ENCODE measurements at places on chromosomes 13 and 19. TPM values are rescaled to one million over a fixed set of nuclear protein-coding genes. Genes with fewer than 3 reads are reported as not detected.

DNA sequence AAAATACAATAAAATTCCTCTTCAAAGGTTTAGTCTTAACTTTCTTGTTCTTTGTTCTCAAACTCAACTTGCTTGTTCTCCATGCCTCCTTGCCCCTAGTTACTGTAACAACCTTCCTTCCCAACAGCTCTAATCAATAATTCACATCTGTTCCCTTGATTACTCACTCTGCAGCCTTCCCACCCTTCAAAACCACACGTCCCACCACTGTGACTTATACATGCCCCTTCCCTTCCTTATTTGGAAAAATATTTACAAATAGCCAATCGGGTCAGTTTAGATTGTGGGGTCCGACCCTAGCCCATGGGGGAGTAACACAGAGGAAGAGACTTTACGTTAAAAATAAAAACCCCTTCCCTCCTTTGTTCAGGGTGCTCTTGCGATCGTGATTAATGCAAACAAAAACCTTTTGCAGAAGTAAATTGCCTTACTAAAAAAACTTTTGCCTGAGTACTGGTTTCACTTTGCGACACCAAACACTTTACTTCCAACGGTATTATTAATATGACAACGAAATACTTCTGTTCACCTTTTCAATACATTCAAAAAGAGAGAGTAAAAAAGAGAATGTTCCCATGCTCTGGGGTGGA, 512 bp upstream of the ZNF93 start:
- DNase-seq = no peak

DNA sequence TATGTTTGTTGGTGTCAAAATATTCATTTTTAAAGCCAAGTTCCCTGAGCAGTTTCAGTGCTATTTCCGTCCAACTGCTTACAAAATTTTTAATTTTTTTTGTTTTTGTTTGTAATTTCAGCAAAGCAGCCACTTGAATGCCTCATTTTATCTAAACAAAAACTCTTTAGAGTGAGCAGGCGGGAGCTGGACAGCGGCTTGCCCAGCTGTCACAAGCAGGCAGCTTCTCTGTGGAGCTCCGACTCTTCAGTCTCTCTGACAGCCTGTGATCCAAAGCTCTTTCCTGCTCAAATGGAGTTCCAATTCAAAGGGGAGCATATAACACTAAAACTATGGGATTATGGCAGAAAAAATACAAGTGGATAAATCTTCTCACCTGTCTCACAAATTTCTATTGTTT, 618.3 kb upstream of the PCDH20 start:
- DNase-seq = no peak

- no peak for DNase-seq
Observed at GRCh38 chr13:44969551-44970484, 19.5 kb downstream of the NUFIP1 start.

GRCh38 chr13:23794267-23795161, 94.7 kb downstream of the MIPEP start:
- no peak for DNase-seq

DNA sequence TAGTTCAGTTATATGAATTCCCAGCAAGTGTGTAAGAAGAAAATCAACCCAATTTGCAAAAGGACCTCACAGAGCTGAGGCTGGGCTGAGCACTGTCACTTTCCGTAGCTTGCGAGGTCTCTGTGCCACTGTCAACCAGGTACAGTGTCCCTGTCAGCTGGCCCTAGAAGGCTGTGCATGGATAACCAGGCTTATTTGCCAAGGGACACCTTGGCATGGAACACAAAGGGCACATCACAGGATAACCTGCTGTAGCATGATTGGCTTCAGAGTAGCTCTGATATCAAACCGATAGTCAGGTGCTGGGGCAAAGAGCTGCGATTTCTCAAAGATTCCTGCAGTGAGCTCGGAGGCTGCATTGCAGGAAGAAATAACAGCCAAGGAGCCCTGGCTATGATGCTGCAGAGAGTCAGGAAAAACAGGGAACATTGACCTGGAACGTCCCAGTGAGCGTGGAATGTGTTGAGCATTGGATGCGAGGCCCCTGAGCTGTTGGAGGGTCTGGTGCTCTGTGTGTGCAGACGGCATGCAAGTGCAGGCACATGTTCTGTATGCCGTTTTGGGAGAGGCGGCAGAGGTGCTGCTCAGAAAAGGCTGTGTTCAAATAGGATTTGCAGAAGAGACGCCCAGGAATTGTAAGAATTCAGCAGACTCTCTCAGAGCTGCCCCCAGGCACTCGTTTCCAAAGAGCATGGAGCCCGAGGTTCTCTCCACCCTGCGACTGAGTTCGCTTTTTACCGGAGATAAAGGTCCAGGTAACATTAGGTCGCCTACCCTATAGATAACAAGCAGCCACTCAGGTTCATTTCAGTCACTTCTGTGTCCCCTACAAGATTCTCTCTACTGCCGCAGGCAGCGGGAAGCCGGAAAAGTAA, 213.5 kb upstream of the IRS2 start:
- DNase-seq = no peak

DNA sequence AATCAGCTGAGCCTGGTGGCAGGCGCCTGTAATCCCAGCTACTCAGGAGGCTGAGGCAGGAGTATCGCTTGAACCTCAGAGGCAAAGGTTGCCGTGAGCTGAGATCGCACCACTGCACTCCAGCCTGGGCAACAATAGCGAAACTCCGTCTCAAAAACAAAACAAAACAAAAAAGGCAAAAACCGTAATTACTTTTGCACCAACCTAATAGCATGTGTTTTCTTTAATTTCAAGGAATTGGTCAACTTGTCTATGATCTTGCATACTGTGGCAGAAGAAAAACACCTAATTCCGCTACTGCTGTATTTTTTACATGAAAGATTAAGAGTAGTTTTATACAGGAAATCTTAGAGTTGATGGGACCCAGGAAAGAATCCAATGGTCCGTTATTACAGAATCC, 241.2 kb downstream of the COL4A1 start:
- DNase-seq = no peak

DNA sequence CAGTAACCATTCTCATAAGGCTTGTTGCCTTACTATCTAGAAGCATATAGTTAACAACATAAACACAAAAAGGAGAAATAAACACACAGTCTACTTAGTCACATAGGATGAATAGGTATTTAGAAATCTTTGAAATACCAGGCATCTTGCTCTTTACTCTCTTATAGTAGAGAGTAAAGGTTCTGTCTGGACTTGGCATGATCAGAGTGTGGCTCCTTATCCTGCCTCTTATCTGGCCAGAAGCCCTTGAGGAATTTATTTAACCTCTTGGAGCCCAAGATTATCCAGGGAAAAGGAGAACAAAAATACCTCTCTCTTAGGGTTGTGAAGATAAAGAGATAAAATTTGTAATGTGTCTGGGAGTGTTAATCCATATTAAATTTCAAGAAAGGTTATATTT, 100.2 kb upstream of the MBNL2 start:
- no peak for DNase-seq

DNA sequence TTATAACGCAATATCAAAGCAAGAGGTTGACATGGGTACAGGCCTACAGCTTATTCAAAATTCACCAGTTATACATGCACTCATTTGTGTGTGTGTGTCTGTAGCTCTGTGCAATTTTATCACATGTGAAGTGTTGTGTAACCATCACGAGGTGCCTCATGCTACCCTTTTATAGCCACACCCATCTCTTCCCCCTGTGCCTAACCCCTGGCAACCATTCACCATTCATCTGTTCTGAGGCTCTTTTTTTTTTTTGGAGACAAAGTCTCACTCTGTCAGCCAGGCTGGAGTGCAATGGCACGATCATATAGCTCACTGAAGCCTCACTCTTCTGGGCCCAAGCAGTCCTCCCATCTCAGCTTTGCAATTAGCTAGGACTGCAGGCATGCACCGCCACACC, 78.4 kb downstream of the DPF1 start:
- DNase-seq = no peak

DNA sequence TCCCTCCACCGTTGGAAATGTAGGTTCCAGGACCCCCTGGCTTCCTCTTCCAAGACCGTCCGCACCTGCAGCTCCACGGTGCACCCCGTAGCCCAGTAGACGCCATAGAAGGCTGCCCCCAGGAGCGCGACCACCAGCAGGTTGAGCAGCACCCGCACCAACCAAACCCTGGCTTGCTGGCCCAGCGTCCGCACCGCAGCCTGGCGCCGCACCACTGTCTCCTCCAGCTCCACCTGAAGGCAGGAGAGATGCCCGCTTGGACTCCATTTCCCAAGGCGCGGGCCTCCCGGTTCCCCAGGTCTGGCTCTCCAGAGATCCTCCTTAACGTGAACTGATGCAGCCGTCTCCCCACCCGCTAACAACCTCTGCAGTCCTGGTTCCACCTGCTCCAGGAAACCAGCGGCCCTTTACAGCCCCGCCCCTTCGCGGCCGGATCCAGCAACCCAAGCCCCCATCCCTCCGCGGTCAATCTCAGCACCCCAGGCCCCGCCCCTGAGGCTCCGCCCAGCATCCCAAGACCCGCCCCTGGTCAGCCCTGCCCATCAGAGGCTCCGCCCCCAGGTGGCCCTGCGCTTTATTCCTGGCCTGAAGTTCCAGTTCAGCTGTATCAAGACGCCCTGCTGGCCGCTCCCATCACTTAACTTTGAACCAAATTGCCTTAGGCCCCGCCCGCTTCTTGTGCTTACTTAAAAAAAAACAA, 5.0 kb upstream of the LENG1 start:
- DNase-seq = no peak

DNA sequence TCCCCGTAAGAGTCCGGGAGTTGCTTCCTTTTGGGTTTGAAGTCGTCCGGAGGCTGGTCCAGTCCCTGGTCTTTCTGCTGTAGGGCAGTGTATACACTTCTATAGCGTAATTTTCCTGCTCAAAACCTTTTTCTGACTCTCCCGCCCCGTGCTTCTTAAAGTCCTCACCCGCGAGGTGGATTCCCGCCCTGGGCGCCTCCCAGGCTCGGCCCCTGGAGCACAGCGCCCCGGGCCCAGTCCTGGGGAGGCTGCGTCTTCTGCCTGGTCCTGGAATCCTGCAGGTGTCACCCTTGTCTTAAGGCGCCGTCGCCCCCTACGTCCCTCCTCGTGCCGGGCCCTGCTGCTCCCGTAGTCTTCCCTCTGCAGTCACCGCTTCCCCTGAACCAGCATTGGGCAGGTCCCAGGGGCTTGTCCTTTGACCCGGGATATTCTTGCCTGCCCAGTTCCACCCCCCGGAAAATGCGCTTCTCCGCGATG, 34.4 kb upstream of the ZNF808 start:
- DNase-seq = no peak

- DNase-seq = no peak
Observed at GRCh38 chr19:18218159-18218558, 8.1 kb downstream of the PDE4C start.

GRCh38 chr19:38985262-38985661, 9.7 kb upstream of the FBXO17 start:
- no peak for DNase-seq

DNA sequence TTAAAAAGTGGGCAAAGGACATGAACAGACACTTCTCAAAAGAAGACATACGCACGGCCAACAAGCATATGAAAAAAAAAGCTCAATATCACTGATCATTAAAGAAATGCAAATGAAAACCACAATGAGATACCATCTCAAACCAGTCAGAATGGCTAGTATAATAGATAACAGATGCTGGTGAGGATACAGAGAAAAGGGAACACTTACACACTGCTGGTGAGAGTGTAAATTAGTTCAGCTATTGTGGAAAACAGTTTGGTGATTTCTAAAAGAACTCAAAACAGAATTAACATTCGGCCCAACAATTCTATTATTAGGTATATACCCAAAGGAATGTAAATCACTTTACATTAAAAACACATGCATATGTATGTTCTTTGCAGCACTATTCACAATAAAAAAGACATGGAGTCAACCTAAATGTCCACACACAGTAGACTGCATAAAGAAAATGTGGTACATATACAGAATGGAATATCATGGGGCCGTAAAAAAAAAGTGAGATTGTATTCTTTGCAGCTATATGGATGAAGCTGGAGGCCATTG, 1569.0 kb downstream of the OLFM4 start:
- no peak for DNase-seq

- DNase-seq = no peak
Observed at GRCh38 chr13:24217601-24218281, 57.2 kb downstream of the SPATA13 start.

DNA sequence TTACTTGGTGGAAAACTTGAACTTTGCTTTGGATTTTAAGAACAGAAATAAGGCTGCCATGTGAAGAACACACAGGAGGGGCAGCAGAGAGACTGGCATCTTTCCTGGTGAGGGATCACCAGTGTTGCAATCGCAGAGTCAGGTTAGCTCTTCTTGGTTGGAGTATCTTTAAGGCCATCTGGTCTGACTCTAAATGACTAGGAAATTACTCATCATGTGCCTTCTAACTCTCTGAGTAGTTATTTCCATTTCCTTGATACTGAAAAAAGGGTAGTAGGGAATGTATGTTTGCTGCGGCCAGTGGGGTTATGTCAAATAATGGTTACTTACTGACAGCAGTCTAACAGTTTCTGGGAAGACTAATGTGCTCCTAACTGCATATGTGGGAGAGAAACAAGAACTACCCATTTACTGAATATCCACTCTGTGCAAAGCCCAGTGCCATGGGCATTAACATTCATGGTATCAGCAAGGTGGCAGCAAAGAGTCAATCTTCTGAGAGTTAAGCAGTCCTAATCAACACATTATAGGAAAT, 122.1 kb downstream of the COG6 start:
- no peak for DNase-seq

GRCh38 chr13:28527629-28528028, 32.7 kb upstream of the FLT1 start:
- no peak for DNase-seq

- DNase-seq = no peak
Observed at GRCh38 chr13:98510156-98510509, 66.8 kb downstream of the STK24 start.

DNA sequence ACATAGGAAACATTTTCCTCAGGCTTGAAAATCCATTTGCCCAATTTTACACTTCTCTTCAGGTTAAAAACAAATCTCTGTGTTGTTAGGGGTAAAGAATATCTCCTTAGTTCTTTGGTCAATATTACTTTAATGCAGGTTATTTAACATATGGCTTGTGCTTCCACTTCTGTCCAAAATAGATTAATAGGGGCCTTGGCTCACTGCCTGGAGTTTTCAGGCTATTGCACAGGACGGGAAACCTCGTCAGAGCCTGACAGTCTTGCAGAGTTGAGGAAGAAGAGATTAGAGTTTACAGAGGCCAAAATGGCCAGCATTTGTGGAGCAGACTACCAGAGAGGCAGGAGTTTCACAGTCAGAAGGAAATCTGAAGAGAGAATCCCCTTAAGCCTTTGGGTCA, 863.9 kb upstream of the GPC6 start:
- DNase-seq = no peak

GRCh38 chr19:4538601-4538954, 1.3 kb downstream of the LRG1 start:
- DNase-seq = no peak

Gene IGSF23
- not detected for total RNA-seq

Gene FXYD1
- total RNA-seq = 95.8 TPM

Gene DCLK1
- total RNA-seq = 28.3 TPM

Gene ZNF471
- 5.9 TPM for total RNA-seq

Gene FFAR1
- 1.8 TPM for total RNA-seq

Gene ZNF573
- 9.5 TPM for total RNA-seq

Gene KIR3DL2
- not detected for total RNA-seq

Gene ADGRE3
- not detected for total RNA-seq
